ENCODE measurements at places on chromosomes 2 and 18. TPM values are rescaled to one million over a fixed set of nuclear protein-coding genes. Genes with fewer than 3 reads are reported as not detected.

GRCh38 chr18:25647404-25647803, 295.4 kb upstream of the ZNF521 start:
- H3K27me3 ChIP-seq = no peaks in the 10 kb centered on the region
- no peak overlapping the region for H3K4me3 ChIP-seq
- no peak overlapping the region for H3K27ac ChIP-seq
- DNase-seq = no peak

DNA sequence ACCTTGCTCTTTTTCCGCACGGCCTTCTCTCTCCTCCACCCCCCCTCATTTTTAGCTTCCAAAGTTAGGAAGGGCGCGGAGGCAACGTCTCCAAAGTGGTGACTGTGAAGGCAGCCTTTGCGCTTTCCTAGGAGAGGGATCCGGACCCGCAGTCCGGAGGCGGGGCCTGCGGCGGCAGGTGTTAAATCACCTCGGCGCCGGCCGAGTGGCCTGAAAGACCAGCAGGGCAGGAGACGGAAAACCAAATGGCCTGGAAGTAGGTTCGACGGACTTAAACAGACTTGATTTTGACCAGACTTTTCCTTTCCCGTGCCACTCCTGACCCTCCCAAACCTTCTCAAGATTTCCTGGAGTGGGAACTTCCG, 615 bp downstream of the GORASP2 start:
- peaks cover 15% of the 10 kb centered on the region for H3K4me1 ChIP-seq
- H3K4me3 ChIP-seq = peak overlapping the region; percentile 94
- peak; percentile 72 for DNase-seq

DNA sequence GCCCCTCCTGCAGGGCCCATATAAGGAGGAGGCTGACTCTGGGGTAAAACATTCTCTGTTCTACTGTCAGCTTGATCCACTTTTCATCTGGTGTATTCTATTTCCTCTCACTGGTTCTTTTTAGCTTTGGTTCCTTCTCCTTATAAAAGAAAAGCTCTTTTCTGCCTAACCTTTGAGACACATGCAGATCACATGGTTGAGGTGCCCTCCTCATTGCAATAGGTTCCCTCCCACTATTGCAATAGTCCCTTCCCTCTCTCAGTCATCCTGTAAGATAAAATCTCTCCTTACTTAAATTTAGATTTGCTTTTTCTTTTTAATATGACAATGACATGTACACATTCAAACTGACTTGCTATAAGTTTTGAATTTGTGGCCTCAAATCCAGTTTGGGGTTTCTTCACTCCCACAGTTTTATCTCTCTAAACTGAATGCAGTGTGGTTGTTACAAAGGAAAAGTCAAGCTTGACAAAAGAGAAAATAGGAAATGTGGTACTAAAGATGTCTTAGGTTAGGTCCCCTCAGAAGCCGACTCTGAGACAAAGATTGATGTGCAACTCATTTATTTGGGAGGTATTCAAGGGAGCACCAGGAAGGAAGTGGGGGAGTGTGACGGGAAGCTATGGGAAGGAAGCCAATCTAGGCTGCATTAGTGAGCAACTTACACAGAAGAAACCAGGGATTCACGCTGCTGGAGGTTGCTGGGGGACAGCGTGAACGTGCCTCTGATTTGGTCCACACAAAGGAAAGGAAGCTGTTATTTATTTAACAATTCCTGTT, 127.6 kb upstream of the LINC00305 start:
- no peaks in the 10 kb centered on the region for H3K36me3 ChIP-seq
- H3K27ac ChIP-seq = no peak overlapping the region
- no peaks in the 10 kb centered on the region for H3K27me3 ChIP-seq
- no peak for DNase-seq
- H3K4me3 ChIP-seq = no peak overlapping the region
- no peaks in the 10 kb centered on the region for H3K4me1 ChIP-seq

DNA sequence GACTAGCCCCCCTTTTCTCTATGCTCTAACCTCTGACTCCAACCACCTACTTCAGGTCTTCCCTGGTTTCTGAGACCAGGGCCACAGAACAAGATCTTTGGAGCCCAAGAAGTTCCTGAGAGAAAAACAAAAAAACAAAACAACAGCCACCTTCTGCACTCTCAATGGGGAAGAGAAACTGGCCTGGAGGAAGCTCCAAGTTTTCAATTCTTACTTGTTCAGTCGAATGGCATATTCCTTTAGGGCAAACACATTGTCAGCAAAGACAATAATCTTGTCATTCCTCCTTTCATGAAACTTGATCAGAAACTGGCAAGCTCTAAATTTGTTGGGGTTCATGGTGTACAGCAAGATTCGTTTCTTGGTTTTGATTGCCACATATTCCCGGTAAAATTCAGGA, 15.0 kb downstream of the ERCC3 start:
- H3K27ac ChIP-seq = no peak overlapping the region
- H3K36me3 ChIP-seq = peaks cover 60% of the 10 kb centered on the region
- no peaks in the 10 kb centered on the region for H3K4me1 ChIP-seq
- no peaks in the 10 kb centered on the region for H3K27me3 ChIP-seq
- no peak for DNase-seq

GRCh38 chr2:108615480-108616090, 81.3 kb downstream of the LIMS1 start:
- no peaks in the 10 kb centered on the region for H3K36me3 ChIP-seq
- H3K27ac ChIP-seq = peak overlapping the region; percentile 27
- no peaks in the 10 kb centered on the region for H3K27me3 ChIP-seq
- H3K4me1 ChIP-seq = peaks cover 58% of the 10 kb centered on the region
- H3K4me3 ChIP-seq = no peak overlapping the region
- DNase-seq = no peak

The SOWAHC gene
- 18.7 TPM for total RNA-seq

Data from thyroid gland (tissue), 4 donors.